ENCODE measurements at places on chromosomes 5 and 9. TPM values are rescaled to one million over a fixed set of nuclear protein-coding genes. Genes with fewer than 3 reads are reported as not detected.

The TAS2R1 gene
- 0.72 TPM for total RNA-seq

The PCDHA4 gene
- total RNA-seq: 1.9 TPM

The SPINK13 gene
- not detected for total RNA-seq

The PPIC gene
- 160 TPM for total RNA-seq

The SLC34A1 gene
- 2.2 TPM for total RNA-seq

The FCN2 gene
- not detected for total RNA-seq

GRCh38 chr5:61177070-61177469 lies 14.8 kb upstream of the SMIM15 start:
- no peak for DNase-seq

- DNase-seq: peak; percentile 18
Observed at GRCh38 chr5:59660737-59661136, 232.8 kb downstream of the PDE4D start.

- no peak for DNase-seq
Observed at GRCh38 chr5:140741967-140742366, 41.7 kb downstream of the ZMAT2 start.

GRCh38 chr9:38092200-38092524 lies 23.1 kb upstream of the SHB start:
- no peak for DNase-seq

- DNase-seq: no peak
Observed at GRCh38 chr5:68494771-68495170, 279.2 kb downstream of the PIK3R1 start.

DNA sequence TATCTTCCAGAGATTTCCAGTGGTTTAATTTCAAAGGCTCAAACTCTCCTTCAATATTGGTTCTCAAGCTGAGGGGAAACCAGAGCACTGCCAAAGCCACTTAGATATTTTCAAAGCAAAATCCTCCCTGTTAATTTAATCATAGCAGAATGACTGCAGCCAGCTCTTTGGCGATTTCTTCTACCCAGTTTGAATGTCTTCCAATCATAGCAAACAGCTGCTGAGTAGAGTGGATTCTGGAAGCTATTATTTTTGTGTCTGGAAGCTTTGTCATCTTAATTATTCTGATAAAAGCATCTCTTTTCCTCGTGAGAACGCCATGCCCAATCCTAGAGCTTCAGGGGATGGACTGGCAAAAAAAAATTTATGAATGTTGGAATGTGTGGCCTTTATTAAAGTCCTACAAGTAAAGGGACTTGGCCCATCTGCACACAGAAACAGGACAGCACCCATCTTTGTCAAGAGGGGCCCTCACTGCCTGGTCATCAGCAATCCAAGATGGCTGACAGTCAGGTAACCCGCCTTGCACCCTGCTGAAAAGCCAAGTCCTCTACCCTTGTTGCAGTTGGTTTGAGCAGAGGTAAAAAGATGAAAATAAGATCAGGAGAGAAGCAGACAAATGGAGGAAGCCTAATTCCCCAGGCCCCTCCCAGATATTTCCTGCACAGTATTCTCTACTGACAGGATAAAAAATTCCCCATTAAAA lies 125.1 kb downstream of the SUSD1 start:
- peak; percentile 87 for DNase-seq

DNA sequence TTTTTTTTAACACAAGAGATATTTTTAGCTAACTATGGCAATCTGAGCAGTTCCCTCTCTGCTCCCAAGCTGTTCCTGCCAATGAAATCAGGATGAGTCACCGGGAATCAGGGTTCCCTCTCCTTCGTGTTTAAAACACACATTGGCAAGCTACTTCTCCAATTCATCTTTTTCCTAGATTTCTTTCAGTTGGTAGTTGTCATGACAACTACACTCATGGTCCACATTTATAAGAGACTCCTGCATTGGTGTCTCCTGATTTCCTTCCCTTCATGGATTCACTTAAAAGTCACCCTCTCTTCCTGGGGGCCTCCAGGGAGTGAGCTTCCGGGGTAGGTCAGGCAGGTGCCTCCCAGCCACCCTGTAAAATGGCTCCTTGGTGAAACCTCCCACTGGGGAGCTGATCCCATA lies 72.3 kb upstream of the NIPAL4 start:
- DNase-seq: peak; percentile 93

- no peak for DNase-seq
Observed at GRCh38 chr5:35832762-35833161, 23.9 kb upstream of the IL7R start.

GRCh38 chr9:112013266-112013665 lies 116.7 kb downstream of the UGCG start:
- no peak for DNase-seq

- DNase-seq: no peak
Observed at GRCh38 chr5:39732166-39732565, 307.4 kb upstream of the DAB2 start.

GRCh38 chr9:106648799-106649198 lies 214.2 kb upstream of the ZNF462 start:
- no peak for DNase-seq

GRCh38 chr9:19481971-19482404 lies 73.2 kb downstream of the ACER2 start:
- no peak for DNase-seq

GRCh38 chr5:90020575-90021538 lies 388.7 kb downstream of the CETN3 start:
- DNase-seq: peak; percentile 70

- DNase-seq: no peak
Observed at GRCh38 chr5:160961038-160961437, 109.0 kb upstream of the ATP10B start.

GRCh38 chr5:113331209-113331551 lies 103.6 kb downstream of the TSSK1B start:
- peak; percentile 87 for DNase-seq
